ENCODE measurements at places on chromosomes 1 and 21.

- DNase-seq: no peak
Measured at GRCh38 chr1:212618466-212619210, 10.1 kb downstream of the ATF3 start.

DNA sequence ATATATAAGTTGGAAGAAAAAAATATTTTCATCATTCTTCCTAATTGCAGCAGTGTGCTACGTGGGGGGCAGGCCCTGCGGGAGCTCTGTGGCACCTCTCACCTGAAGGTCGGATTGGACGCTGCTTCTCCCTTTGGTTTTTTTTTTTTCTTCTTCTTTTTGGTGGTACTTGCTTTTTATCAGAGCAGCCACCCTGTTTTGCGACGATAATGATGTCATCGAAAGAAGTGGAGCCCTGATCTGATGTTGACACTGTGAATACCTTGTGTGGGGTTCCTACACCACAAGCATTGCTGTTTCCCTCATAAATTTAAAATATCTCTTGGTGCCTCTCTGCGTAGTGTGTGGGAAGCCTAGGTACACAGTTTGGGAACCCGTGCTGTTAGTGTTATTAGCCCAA, 5.5 kb downstream of the TRAPPC10 start:
- DNase-seq: no peak

- DNase-seq: peak; percentile 50
Measured at GRCh38 chr1:112998592-112999235, 42.7 kb upstream of the SLC16A1 start.

- DNase-seq: no peak
Measured at GRCh38 chr1:156458181-156458503, 42.4 kb downstream of the MEF2D start.

DNA sequence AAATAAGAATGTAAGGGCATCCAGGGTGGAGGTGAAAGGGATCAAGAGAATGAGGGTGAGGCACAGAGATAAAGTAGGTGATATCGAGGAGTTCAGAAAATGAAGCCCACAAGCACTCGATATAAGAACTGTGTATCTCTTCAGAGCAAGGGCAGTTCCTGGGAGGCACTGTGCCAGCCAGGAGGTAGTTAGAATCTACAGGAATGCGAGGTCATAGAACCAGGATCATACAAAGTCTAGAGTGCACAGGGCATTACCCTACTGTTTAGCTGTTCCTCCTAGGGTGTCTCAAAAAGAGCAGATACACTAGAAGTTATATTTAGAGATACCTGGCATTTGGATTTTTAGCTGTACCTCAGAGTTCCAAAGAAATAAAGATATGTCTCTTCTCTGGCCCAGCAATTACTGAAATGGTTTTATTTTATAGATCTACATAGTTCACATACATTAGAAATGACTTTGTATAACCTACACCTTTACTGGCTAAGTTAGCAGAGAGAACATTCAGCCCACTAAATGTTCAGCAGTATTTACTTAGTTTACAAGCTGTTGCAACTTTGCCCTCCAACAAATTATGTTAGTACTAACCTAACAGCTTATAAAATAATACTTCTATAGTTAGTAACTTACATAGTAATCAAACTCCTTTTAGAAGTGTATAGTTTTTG, 1.6 kb downstream of the OVAAL start:
- no peak for DNase-seq

DNA sequence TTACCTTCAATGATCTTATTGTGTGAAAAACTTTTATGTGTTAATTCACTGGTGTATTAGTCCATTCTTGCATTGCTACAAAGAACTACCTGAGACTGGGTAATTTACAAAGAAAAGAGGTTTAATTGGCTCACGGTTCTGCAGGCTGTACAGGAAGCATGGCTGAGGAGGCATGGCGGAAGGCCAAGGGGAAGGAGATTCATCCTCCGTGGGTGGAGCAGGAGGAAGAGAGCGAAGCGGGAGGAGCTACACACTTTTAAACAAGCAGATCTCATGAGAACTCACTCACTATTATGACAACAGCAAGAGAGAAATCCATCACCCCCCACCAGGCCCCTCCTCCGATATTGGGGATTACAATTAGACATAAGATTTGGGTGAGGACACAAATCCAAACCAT, 44.2 kb upstream of the RGS7 start:
- no peak for DNase-seq

- DNase-seq: peak; percentile 30
Measured at GRCh38 chr1:37794372-37795339, 1.0 kb downstream of the MANEAL start.

GRCh38 chr1:94069919-94070285, 51.0 kb downstream of the ABCA4 start:
- DNase-seq: no peak

DNA sequence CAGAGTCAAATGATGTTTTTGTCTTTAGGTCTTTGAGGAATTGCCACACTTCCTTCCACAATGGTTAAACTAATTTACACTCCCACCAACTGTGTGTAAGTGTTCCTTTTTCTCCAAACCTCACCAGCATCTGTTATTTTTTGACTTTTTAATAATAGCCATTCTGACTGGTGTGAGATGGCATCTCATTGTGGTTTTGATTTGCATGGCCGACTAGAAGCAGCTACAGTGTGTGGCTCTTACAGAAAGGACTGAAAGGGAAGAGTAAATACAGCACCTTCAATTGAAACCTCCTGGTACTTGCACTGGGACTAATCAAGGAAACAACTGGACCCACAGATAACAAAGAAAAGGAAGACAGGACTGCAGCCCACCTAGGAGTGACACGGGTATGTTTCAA, 668.0 kb upstream of the RGS18 start:
- DNase-seq: no peak

- no peak for DNase-seq
Measured at GRCh38 chr21:45763074-45763473, 119.5 kb downstream of the PCBP3 start.

DNA sequence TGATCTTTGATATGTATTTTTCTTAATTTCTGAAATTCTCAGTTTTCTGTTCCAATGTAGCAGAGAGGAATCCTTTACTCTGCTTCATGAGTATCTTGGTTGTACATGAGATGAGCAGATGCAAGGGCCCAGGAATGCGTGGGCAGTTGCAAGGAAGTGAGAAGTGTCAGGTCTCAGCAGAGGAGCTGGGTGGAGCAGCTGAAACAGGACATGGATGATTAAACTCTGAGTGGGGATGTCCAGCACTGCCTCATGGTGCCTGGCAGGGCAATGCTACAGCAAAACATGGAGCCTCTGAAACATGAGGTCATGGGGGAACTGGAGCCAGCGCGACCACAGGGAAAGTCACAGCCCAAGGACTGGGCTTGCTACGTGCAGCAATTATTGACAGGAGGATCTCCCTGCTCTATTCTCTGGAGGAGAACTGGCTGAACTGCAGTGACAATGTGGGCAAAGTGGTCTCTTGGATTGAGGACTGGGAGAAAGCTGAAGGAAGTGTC, 48.4 kb downstream of the COLGALT2 start:
- peak; percentile 13 for DNase-seq

DNA sequence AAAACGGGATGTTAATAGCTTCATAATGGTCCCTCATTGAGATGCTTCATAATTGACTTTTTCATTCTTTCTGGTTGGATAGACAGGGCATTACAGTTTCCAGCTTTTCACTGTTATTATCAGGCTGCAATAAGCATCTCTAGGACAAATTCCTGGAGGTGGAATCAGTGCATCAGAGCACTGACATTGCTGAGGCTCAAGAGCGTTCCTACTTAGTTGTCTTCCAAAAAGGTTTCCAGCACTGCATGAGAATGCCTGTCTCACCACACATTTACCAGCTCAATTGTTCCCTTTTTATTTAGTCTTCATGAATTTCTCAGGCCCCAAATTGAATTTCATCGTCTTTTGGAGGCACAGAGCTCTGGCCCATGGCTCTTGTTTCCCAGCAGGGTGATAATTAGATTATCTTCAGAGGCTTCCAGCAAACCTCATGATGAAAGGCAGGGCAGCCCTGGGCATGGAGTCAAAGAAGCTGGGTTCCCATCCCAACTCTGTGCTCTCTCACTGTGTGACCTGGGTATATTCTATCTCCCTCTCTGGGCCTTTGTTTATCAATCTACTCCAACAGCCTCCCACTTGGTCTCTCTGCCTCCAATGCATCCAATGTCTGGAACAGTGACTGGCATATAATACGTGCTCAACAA, 451.4 kb downstream of the PTPRU start:
- DNase-seq: no peak

DNA sequence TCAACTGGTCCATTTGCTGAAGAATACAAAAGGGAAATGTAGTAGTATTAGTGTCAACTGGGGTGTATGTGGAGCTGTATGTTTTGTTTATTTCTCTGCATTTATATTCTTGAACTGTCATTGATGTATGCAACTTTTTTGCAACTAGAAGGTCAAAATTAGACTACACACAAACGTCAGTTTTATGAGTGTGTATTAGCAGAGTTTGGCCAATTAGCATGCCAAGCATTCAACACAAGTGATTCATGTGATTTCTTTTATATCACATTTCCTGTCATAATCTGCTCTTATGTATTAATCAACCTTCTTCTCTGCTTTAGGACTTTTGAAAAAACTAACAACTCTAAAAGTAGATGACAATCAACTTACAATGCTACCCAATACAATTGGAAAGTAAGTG, 211.1 kb downstream of the LRRC40 start:
- no peak for DNase-seq

DNA sequence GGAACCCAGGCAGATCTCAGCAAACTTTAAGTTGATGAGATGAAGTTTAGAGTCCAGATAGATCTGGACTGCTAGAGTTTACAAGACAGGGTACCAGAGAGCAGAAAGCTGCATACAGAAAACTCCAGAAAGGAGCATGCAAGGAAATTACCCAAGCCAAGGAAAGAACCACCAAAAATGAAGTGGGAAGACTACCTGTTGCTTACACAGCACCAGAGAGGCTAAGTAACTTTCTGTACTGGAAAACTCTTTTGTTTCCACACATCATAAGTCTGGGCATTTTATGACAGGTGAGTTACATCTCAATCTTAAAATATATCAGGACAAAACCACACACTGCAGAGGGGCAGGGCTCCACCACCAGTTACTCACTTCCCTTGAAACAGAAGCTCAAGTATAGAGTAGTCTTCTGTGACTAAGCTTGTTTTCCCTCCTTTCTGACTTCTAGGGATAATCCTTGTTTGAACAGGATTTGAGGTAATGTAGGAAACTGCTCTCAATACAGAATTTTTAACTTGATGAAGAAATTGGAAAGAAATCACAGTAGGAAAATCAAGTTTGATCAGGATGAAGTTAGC, 17.4 kb upstream of the GJA9 start:
- no peak for DNase-seq

DNA sequence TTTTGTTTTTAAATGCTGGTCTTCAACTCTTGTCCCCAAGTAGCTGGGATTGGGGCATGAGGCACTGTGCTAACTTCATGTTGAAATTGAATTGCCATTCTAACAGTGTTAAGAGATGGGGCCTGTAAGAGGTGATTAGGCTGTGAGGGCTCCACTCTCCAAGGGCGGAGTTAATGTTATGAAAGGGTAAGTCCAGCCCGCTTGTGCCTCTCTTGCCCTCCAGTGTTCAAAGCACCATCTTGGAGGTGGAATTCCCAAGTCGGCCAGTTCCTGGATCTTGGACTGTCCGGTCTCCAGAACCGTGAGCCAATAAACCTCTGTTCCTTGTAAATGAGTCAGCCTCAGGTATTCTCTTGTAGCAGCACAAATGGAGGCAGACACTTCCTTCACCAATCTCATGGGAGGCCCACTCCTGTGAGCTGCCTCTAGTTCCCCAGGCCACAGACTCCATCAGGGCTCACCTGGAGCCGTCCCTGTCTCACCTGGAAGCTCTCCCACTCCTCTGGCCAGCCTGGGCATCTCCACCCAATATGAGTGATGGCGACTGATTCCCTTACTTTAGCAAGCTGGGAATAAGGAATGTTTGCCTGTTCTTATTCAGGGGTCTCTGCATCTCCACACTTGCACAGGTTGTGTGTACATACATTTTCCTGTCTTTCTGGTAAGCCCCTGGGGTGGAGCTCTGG, 15.5 kb downstream of the IBA57 start:
- DNase-seq: no peak

GRCh38 chr1:172906778-172907592, 143.8 kb downstream of the TNFSF18 start:
- no peak for DNase-seq

- no peak for DNase-seq
Measured at GRCh38 chr1:28517649-28517999, 11.8 kb downstream of the RCC1 start.

DNA sequence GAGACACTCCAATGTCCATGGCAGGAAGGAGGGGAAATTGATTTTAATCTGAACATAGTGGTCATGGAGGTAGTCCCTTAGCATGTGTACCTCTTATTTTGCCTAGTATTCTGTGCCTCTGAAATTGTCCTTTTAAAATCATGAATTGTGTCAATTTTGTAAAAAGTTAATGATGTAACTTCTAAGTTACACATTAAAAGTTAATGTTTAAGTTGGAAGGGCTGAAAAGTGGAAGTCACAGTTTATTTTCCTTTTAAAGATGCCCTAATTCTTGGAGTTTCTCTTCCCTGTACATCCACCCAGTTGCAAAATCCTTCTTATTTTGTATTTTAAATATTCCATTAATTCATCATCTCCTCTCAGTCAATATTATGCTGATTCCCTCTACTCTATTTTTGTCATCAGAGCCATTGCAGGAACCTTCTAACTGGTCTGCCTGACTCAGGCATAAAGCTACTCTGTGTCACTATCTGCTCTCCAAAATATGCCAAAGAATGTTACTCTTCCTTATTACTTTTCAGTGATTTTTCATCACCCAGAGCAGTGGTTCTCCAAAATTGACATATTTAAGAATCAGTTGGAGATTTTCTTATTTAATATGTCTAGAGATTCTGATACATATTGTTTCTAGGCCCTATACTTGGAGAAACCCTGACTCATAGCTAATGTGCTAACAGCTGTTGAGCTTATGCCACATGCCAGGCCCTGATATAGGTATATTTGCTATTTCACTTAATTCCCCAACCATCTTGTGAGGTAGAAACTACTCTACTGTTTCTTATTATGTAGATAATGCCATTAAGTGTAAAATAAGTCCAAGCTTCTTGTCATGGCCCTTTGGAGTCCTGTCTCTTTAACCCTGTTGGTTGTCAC, 5.1 kb downstream of the HOOK1 start:
- no peak for DNase-seq

DNA sequence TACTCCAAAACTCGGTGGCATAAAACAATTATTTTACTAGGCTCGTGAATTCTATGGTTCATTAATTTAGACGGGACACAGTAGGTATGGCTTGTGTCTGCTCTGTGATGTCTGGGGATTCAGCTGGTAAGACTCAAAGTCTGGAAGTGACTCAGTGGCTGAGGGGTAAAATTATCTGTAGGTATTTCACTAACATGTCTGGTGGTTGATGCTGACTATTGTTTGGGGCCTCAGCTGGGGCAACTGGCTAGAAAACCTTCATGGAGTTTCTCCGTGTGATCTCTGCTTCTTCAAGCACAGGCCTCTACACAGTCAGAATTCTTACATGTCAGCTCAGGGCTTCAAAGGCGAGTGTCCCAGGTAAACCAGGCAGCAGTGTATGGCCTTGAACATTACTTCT, 41.2 kb upstream of the KLF17 start:
- DNase-seq: no peak

All from iPS-NIHi11 (cell line).